Activated naive CD4-positive, alpha-beta T cell treated with anti-CD3 and anti-CD28 coated beads, Interleukin-2, amount 10 ng/mL, durations not matched to agents 7 days and 5 days (primary cell): ENCODE measurements at places on chromosomes 16 and 17.

DNA sequence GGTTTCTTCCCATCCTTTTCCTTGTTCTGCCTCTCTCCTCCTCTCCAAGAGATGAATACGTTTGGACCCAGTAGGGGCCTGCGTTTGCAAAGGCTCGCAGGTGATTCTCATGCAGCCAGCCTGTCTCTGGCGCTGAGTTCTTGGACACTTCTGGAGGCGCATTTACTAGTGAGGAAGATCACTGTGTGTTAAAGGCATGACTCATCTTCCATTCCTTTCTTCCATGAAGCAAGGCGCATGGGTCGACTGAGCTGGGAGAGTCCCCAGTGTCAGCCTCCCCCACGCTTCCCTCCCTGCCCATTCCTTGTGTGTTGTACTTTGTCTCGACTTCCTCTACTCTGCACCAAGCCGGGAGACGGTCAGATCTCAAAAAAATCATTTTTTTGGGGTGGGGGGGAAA is 159.9 kb upstream of the EEF2KMT start:
- DNase-seq, result no peak

GRCh38 chr16:79808731-79809130 is 208.2 kb upstream of the MAF start:
- DNase-seq, result no peak

DNA sequence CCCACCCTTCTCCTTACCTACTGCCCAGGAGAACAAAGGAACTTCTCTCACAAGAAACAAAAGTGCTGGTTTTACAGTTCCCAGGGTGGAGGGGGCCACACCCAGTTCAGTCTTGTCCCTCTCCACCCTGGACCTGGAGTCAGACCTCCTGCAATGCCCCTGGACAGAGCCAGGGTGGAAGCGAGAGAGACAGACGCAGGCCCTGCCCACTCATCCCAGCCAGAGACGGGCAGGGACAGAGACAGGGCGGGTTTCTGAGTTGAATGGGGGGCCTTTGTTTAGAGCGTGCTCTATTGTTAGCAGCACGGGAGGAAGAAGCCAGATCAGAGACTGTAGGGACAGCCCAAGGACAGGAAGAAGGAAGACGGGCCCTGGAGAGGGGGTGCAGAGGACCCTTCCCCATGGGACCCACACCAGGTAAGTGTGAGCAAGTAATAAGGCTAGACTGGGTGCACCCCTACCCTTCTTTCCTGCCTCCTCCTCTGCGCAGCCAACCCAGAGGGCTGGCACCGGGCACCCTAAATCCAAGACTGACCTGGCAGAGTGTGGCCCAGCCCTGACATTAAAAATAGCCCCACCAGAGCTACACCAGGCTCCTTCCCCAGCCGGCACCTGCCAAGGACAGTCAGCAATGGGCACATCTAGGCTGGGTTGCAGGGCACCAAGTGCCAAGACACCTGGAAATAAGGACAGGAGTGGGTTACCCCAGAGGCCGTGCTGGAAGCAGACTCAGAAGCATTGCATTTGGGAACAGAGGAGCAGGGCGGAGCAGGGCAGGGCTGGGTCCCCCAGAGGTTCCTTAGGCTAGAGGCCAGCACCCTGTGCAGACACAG is 10.9 kb downstream of the JUP start:
- no peak for DNase-seq

- DNase-seq, result no peak
Measured at GRCh38 chr16:78843978-78844377, 744.5 kb downstream of the WWOX start.

DNA sequence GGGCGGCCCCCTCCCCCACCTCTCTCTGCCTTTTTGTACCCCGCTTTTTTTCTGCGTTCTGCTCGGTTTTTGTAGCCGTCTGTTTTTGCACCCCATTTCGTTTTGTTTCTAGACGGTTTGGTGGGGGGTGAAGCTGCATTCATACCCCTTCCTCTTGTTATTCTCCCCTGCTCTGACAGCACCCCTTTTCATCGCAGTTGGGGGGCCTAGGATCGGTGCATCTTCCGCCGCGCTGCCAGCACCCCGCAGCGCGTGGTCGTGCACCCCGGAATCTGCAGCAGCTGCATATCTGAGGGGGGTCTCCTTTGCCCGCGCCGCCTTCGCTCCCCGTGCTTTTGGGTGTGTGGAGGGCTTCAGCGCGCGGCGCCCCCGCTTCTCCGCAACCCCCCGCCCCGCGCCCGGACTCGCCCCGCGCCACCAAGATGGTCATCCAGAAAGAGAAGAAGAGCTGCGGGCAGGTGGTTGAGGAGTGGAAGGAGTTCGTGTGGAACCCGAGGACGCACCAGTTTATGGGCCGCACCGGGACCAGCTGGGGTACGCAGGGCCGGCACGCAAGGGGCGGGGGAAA is 455 bp downstream of the ATP1B2 start:
- no peak for DNase-seq

DNA sequence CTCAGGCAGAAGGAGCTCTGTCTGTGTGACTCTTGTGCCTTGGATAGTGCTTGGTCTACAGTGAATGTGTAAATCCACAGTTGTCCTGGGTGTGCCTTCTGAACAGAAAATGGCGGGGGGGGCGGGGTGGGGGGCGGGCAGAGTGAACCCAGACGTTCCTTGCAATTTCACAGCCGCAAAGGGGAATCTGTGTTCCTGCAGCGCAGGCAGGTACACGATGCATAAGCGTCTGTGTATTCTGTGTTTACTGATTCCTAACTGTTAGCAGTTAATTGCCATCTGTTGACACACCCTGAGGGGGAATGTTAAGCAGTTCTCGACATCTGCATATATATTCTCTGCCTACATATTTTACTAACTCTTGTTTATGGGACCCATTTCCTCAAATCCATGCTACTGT is 123.5 kb upstream of the ZFHX3 start:
- DNase-seq, result no peak
